ENCODE measurements at places on chromosomes 7 and 10.

GRCh38 chr10:112957640-112958092, 7.6 kb downstream of the TCF7L2 start:
- DNase-seq, result no peak

DNA sequence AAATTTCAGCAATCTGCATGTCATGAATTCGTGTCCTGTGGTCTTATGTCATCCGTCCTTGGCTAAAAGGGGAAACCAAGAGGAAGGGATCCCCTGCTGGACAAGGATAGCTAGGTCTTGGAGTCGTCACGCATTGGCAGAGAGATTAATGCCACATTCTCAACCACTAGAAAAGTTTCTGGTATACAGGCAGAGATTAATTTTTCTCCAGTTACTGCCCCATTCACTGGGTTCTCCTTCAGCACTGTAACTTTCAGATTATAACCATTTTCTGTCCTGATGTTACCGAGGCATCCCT, 1060.6 kb upstream of the AUTS2 start:
- DNase-seq, result no peak

DNA sequence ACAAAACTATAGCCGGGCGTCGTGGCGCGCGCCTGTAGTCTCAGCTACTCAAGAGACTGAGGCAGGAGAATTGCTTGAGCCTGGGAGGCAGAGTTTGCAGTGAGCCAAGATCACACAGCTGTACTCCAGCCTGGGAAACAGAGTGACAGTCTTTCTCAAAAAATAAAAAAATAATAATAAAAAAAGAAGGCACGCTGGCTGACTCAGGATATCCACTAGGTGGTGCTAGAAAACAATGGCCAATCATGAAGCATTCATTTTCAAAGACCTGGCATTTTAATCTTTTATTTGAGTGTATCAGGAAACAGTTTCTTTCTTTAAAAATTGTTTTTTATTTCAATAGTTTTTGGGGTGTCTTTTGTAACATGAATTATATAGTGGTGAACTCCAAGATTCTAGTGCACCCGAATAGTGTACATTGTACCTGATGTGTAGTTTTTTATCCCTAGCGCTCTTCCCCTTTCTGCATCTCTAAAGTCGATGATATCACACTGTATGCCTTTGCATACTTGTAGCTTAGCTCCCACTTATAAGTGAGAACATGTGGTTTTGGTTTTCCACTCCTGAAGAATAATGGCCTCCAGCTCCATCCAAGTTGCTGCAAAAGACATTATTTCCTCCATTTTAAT, 88.6 kb downstream of the LYZL1 start:
- no peak for DNase-seq

GRCh38 chr10:49273082-49273465, 25.9 kb upstream of the C10orf71 start:
- no peak for DNase-seq

- no peak for DNase-seq
Measured at GRCh38 chr10:105714728-105715127, 1073.6 kb downstream of the SORCS3 start.

GRCh38 chr7:157771-158625, 34.4 kb upstream of the FAM20C start:
- DNase-seq, result no peak

DNA sequence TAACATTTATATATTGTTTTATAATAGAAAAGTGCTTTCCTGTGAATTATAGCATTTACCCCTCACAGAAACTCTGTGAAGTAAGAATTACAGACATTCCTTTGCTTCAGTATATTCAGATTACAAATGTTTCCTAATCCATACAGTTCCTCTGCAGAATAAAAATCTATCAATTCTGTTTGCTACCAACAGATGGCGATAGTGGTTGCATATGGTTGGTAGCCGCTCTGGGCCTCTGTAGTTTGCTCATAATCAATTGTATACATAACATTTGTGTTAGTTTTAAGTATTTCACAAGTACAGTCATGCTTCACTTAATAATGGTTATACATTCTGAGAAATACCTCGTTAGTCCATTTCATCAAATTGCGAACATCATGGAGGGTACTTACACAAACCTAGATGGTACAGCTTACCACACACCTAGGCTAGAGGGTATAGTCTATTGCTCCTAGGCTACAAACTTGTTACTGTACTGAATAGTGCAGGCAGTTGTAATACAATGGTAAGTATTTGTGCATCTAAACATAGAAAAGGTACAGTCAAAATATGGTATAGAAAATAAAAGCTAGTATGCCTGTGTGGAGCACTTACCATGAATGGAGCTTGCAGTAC, 94.4 kb upstream of the STEAP4 start:
- no peak for DNase-seq

GRCh38 chr10:21314906-21315644, 210.4 kb downstream of the SKIDA1 start:
- DNase-seq, result no peak

- no peak for DNase-seq
Measured at GRCh38 chr10:44424957-44425356, 40.1 kb upstream of the CXCL12 start.

DNA sequence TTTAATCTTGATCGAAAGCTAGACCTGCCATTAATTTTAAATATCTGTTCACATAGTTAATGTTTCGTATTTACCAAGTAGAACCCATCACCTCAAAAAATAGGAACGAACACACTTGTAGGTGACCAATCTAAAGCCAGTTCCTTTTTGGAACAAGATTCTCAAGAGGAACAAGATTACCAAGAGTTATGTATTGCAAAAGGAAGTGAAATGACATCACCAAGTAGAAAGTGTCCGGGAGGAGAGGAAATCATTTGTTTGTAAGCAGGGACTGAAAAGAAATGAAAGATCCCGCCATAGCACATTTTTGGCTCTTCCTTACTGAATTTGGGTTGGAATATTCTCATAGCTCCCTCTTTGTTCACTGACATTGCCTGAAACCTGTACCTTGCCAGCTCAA, 1200.5 kb downstream of the SORCS1 start:
- DNase-seq, result no peak

DNA sequence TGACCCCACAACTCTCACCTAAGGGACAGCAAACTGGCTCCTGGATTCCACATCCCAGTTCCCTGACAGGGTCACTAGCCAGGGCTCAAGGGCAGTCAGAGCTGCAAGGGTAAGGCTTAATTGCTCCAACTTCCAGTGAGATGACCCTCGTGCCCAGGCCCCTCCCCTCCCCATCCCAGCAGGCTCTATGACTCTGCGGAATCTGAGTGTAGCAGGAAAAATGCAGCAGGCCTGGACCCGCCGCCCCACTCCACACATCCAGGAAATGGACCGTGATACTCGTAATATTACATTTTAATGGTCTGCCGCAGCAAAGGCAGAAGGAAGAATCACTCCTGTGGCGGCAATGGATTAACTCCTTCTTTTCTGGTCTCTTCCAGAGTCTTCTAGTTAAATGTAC, 91.7 kb upstream of the CHST15 start:
- DNase-seq, result no peak

GRCh38 chr10:6136215-6137201, 47.7 kb downstream of the RBM17 start:
- no peak for DNase-seq

DNA sequence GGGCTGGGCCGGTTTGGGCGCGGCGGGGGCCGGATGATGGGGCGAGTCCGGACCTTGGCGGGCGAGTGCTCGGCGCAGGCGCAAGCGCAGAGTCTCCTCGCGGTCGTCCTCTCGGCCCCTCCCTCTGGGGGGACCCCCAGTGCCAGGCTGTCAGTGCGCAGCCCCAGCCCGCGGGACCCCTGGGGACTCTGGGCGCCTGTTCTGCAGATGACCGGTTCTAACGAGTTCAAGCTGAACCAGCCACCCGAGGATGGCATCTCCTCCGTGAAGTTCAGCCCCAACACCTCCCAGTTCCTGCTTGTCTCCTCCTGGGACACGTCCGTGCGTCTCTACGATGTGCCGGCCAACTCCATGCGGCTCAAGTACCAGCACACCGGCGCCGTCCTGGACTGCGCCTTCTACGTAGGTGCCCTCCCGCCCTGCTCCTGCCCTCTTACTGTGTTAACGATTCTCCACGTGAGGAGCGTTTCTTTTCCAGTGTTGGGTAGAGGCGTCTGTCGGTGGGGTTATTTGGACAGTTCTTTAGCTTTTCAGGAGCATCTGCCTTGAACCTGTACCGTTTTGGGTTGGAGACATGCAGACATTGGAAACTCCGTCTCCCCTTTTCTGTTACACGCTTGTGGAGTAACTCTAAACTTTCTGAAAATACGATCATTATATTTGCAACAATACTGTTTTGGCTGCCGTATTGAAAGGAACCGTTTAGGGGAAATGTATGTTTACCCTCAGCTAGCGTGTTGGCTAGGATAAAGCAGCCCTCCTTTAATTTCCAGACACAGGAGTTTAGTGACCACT, 706 bp downstream of the BUB3 start:
- no peak for DNase-seq

DNA sequence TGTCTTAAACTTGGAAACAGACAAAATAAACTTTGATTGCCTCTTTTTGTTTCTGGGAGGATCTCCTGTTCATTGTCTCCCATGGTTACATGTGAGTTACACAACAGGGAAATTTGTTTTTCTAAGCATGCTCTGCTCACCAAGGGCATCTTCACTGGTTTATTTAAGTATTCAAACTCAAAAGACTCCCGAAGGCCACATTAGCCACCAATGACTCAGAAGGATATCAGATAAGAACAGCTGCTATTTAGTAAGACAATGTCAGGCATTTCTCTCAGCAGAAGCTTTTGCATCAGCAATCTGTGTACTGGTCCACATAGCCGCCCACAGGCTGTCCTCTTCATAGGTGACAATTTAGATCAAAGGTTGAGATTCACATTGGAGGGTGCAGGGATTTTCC, 19.3 kb downstream of the OR6B1 start:
- no peak for DNase-seq

GRCh38 chr7:56081626-56082340, 11.0 kb downstream of the PHKG1 start:
- DNase-seq, result no peak

GRCh38 chr10:53396876-53397275, 624.3 kb upstream of the MBL2 start:
- no peak for DNase-seq

- no peak for DNase-seq
Measured at GRCh38 chr10:85608706-85609105, 757.9 kb downstream of the GRID1 start.

- DNase-seq, result no peak
Measured at GRCh38 chr10:26095781-26096180, 120.8 kb upstream of the GAD2 start.

DNA sequence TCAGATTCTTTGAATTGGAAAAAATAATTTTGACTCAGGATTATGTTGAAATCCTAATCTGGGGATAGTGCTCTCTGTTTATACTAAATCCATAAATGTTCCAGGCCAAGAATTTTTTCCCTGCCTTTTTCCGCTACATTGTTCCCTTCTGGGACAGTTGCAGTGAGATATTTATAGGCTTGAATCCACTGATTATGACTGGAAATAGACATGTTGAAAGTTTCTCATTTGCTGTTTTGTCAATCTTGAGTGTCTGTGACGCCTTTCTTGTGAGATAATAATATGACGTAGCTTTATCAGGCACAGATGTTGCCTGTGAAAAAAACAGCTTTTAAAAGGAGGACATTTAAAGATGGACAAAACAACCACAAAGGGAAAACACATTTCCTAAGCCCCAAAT, 155.9 kb downstream of the ARID5B start:
- DNase-seq, result no peak

GRCh38 chr7:11714205-11714604, 117.8 kb downstream of the THSD7A start:
- no peak for DNase-seq

DNA sequence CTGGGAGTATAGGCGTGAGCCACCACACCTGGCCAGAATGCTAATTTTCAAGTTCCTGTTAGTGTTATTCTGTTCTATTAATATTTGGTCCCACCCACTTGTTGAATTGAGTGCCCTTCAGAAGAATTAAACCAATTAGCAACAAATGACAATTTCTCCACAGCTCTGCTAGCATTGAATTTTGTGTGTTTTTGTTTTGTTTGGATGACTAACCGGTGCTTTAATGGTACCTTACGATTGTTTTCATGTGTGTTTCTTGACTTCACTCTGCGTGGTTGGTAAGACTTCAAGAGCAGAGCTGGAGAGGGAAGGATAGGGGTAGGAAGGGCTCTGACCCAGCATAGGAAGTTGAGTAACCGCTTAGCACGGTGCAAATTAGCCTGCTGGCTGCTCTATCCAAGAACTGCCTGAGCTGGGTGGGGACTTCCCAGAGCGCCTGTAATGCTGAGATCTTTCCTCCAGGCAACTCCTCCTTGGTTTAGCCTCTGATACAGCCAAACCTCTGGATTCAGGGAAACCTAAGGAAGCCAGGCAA, 4.6 kb downstream of the ARPC1B start:
- peak; percentile 55 for DNase-seq

- DNase-seq, result no peak
Measured at GRCh38 chr7:128924707-128925588, 12.8 kb upstream of the IRF5 start.

DNA sequence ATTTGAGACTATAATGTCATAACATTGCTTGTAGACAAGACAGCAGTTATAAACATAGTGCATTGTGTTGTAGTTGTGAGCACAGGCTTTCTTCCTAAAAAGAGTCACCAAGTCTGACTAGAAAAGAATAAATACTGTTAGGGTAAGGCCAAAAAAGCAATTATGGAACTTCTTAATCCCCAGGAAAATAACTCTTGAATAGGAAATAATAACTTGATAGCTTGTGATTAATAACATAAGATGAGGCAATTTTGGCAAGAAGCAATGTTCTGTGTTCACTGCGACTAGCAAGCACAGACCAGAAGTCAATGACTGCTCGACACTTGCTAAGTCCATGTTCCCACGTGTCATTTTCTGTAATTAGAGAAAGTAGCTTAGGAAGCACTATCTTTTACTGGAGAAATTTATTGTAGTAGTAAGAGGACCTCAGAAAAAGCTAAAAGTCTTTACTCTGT, 97.1 kb downstream of the AGMO start:
- no peak for DNase-seq

DNA sequence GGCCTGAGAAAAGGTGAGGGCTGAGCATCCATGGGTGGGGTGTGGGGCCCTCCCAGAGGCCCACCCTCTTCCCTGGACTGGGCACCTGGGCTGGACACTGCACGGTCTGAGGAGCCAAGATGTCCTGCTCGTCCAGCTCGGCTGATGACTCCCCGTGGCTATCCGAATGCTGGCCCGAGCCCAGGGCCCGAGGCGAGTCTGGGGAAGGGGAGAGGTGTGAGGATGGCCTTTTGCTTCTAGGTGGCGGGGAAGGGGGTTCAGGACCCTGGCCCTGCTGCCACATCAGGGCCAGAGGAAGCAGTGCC, 7.1 kb downstream of the NACAD start:
- DNase-seq, result no peak

DNA sequence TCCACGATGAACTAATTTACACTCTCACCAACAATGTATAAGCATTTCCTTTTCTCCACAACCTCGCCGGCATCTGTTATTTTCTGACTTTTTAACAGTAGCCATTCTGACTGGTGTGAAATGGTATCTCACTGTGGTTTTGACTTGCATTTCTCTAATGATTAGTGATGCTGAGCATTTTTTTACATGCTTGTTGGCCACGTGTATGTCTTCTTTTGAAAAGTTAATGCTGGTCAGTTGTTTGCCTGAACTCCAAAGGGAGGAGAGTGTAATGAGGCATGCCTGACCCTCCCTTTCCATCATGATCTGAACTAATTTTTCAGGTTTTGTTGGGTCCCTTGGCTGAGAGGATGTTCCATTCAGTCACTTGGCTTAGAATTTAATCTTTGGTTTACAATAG, 50.7 kb upstream of the SVIL start:
- no peak for DNase-seq

Measured in T-helper 9 cell (primary cell).